ENCODE measurements at places on chromosomes 13 and 19.

DNA sequence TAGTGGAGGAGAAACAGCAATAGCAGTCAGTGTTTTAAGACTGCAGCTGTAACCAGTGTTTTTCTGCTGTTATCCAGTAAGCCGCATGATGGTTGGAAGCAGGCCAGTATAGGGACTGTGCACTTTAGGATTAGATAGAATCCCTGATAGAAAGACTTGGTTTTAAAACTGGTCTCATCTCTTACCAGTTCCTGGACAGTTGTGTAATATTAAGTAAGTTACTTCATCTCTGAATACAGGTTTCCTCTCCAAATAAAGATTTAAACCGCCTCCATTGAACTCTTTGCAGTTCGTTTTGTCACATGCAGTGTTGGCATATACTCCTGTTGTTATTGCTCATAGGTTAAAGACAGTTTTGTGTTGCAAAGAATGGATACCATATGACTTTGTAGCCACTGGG, 25.6 kb downstream of the URI1 start:
- DNase-seq: no peak

DNA sequence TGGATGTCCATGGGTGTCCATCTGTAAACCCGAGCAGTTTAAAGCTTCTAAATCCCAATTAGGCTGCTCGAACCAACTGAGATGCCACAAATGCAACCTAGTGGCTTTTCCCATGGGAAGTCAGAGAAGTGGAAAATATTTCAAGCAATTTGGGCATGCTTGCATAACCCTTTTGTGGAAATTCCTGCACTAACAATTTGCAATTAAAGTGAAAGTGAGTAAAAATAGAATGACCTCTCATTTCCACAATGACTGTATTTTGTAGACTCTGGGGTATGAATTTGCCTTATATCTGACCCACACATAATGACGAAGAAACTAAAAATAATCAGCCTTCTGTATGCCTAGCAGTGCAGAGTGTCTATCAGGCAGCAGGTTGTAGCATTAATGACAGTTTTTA, 91.8 kb upstream of the TSC22D1 start:
- DNase-seq: no peak

- DNase-seq: no peak
These were observed 46.7 kb downstream of the RXFP2 start for GRCh38 chr13:31786011-31786410.

DNA sequence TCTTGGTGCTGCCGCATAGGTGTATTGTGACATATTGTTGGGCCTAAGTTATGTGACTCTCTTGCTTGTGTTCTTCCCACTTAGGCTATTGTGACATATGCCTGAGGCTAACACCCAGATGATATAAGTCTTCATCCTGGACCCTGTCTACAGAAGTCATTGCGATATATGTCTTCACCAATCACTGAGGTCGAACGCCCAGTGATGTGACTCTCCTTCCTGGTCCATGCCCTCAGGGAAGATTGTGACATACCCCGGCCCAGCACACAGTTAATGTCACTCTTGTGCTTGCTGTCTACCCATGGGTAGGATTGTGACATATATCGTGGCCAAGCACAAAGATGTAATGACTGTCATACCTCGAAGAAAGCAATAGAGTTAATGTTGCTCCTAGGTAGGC, 16.9 kb upstream of the ZNF730 start:
- no peak for DNase-seq

- DNase-seq: no peak
These were observed 2.4 kb downstream of the NCAN start for GRCh38 chr19:19214159-19214490.

DNA sequence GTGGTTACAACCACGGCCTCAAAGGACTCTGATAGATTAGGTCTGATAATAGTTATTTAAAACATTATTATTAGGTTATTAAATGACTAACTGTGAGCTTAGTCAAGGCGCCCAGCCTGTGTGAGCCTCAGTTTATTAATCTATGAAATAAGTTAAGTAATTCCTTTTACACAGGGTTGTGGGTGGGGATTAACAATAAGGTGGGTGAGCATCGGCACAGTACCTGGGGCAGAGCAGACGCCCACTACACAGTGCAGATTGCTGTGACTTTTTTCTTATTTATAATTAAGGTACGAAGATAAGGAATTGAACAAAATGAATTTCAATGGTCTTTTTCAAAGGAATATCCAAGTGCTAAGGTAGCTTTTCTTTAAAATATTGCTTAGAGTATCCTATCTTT, 132.2 kb downstream of the KATNAL1 start:
- no peak for DNase-seq

DNA sequence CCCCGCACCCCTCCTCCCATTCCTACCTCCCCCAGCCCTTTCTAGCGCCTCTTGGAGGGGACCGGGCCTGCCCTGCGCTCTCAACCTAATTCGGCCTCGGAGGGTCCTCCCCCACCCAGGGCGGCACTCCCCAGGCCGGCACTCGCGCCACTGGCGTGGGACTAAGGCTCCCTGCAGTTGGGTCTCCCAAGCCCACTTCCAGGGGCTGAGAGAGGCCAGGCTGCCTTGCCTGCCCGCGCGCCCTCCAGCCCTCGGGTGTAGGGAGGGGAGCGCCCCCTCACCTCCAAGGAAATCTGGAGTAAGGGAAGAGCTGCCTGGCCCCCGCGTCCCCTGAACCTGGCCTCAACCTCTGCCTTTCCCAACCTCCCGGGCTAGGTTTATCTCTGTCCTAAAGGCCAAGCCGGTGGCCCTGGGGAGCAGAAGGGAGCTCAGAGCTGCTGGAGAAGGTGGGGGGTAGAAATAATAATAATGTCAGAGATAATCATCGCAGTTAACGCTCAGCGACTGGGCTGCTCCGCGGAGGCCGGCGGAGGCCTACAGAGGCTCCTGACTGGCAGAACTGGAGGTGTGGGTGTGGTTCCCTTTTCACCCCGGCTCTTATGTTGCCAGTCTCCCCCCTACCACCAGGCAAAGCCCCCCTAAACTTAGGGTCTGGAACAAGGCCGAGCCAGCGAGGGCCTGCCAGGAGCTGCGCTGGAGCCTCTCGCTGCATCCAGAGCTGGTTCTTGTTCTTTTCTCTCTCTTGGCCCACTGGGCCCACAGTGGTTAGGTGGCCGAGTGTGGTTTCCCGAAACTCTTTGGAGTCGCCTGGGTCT, 9.6 kb downstream of the ZIC2 start:
- DNase-seq: peak; percentile 62

GRCh38 chr13:59997976-59998375, 165.8 kb downstream of the DIAPH3 start:
- no peak for DNase-seq

- no peak for DNase-seq
These were observed 744.8 kb downstream of the PCDH17 start for GRCh38 chr13:58376349-58376748.

GRCh38 chr13:40993987-40994386, 25.1 kb downstream of the ELF1 start:
- no peak for DNase-seq

GRCh38 chr19:6531956-6532243, 1.1 kb downstream of the TNFSF9 start:
- no peak for DNase-seq

GRCh38 chr19:34263745-34264237, 9.4 kb downstream of the GARRE1 start:
- DNase-seq: no peak

DNA sequence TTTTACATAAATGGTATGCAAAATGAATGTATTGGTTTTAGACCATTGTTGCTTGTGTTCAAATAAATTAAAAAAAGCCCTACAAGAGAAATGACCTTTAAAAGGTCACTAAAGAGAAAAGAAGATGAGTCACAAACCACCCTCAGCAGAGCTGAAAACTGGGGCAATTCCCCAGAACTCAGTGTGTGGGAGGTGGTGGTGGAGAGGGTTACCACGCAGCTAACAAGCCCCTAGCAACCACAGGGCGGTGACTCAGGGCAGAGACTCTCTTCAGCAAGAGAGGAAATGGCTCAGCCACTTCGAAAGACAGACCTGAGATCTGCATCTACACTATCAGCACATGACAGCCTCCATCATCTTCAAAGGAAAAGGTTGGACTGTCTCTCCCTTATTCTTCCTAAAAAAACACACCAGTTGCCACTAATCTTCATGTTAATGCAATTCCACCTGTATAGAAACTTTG, 29.4 kb upstream of the NDFIP2 start:
- DNase-seq: peak; percentile 55

DNA sequence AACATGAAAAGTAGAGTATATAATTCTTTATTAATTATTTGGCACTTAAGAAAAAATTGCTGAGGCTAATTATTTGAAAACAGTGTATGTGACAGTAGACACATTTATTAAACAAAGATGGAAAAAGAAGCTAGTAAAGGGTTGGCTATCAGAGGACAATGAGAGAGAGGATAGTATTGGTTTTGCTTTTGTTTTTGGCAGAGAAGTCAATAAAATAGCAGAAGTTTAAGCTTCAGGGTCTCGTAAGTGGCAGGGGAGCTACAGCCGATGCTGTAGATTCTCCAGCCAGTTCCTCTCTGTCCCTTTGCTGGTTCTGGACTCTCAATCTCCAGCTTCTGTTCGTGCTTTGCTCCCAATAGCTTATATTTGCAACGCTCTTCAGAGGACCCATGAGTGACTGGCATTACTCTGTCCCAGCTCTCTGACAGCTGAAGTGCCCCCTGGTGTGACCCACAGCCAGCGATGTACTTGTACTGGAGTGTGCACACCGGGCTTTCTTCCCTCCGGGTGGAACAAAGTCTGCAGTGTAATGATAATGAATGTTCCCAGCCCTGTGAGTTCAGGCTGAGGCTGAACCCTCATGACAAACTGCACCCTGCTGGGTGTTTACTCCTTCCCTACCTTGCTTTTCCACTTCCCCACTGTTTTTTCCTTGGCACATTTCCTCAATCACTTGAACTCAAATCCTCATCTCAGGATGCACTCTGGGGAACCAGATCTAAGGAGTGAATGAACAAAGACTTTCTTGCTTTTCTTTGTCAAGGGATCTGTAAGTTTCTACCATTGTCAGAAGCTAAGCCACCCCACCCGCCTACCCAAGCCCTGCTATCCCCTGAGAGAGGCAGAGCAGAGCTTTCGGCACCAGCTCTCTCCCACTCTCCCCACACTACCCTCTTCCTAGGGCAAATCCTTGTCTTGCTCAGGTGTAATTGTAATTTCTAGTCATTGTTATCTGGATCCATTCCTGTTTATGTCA, 254.8 kb downstream of the LHFPL6 start:
- DNase-seq: no peak

- no peak for DNase-seq
These were observed 426.2 kb downstream of the PCDH9 start for GRCh38 chr13:66803808-66804456.

DNA sequence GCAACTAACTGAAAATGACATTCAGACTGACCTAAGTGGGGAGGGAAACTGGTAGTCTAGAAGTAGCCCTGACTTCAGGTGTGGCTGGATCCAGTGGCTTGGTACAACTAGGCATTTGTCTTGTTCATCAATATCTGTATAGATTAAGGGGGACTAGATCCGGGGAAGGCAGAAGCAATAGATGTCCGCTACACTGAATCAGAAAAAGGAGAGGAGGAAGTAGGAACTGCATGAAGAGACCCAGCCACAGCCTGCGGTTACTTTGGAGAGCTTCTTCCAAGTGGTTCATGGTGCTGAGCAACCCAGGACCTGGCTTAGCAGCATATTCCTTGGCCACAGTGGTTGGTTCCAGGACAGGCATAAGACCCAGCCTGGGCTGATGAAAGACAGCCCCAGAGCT, 9.9 kb upstream of the PRODH2 start:
- no peak for DNase-seq

DNA sequence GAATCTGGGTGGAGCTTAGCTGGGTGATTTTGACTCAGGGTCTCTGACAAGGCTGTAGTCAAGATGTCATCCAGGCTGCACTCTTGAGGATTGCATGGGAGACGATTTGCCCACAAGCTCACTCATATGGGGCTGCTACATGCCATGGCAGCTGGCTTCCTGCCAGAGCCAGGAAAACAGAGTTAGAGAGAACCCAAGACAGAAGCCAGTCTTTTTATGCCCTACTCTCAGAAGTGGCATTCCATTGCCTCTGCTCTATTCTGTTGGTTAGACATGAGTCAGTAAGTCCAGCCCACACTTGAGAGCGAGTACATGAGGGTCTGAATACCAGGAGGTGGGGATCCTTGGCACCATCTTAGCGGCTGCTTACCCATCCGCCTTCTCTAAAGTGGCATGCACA, 9.5 kb downstream of the POLR1D start:
- DNase-seq: no peak

- DNase-seq: no peak
These were observed 20.5 kb downstream of the ATP4B start for GRCh38 chr13:113637262-113638160.

- no peak for DNase-seq
These were observed 3.0 kb downstream of the PEG3 start for GRCh38 chr19:56837492-56838023.

- DNase-seq: no peak
These were observed 1824.2 kb downstream of the OLFM4 start for GRCh38 chr13:54852831-54853230.

GRCh38 chr13:83738407-83738806, 143.9 kb downstream of the SLITRK1 start:
- DNase-seq: no peak

- no peak for DNase-seq
These were observed 967.4 kb upstream of the PRR20A start for GRCh38 chr13:56173346-56173745.

DNA sequence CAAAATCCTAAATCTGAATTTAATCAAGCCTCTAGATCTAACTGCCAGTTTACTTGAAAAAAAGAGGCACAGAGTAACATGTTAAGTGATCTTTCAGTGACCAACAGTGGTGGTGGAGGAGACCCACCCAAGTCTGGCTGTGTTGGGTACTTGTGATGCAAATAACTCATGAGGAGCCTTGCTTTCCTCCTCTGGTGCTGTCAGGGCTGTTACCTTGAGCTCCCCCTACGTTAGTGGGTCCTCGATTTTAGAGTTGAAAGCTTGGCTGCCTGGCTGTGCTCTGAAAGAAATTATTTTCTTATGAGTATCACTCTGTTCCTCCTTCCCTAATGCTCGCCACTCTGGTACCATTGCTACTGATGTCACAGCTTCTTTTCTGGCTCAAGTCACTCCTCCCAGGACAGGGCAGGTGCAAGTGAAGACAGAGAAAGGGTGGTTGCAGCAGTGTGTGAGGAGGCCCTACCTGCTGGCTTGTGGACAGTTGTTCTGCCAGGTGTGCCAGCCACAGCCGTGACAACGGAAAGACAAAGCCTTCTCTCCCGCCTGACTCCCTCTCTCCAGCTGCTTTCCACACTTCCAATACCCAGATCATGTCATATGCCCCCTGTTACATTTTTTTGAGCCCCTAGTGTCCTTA, 6.5 kb upstream of the SUPT20H start:
- DNase-seq: no peak

GRCh38 chr19:7779631-7780486, 16.8 kb downstream of the CLEC4M start:
- no peak for DNase-seq

DNA sequence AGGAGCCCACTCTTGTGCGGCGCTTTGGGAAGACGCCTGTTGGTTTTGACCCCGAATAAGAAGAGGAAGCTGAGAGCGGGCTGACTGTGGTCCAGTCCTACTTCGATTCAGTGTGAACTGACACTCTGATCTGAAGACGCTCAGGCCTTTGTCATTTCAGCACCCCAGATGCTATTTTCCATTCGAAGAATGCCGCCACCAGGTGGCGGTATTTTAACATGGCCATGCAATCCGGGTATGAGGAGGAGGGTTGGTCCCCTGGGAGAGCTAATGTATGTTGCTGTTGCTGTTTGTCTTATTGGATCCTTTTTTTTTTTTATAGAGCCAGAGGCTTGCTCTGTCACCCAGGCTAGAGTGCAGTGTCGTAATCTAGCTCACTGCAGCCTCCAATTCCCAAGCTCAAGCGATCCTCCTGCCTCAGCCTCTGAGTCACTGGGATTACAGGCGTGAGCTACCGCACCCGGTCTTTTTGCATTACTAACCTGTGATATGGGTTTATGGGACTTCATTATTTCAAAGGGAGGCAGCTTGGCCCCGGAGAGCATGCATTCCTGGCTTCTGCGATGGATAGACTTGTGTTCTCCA, 803 bp upstream of the TIMM44 start:
- DNase-seq: peak; percentile 87
